ENCODE measurements at places on chromosomes 11 and 22. TPM values are rescaled to one million over a fixed set of nuclear protein-coding genes. Genes with fewer than 3 reads are reported as not detected.

Gene TRIM49D1
- total RNA-seq: not detected

Gene SMIM35
- under 0.01 TPM for total RNA-seq

Gene WNT7B
- total RNA-seq: 6.5 TPM

Gene TMEM132A
- total RNA-seq: 104 TPM

Gene JHY
- total RNA-seq: 15.5 TPM

Gene NRGN
- total RNA-seq: 3.7 TPM

Gene SHISAL1
- 43.8 TPM for total RNA-seq

Gene SUSD2
- total RNA-seq: 0.23 TPM

Gene SMTNL1
- not detected for total RNA-seq

Gene MAP6
- total RNA-seq: 102 TPM

Gene GAL
- total RNA-seq: 1.8 TPM

Gene MOV10L1
- total RNA-seq: 1.8 TPM

Gene DLG2
- 158 TPM for total RNA-seq

Gene ADAMTS15
- total RNA-seq: 6.2 TPM

Gene PKP3
- total RNA-seq: 0.69 TPM

Gene FOLR1
- 9.2 TPM for total RNA-seq

Gene CABP4
- total RNA-seq: 0.23 TPM

Gene CBLIF
- total RNA-seq: not detected

Gene OR52I1
- total RNA-seq: not detected

Gene ADAMTS8
- total RNA-seq: 2.5 TPM

Gene CEP164
- total RNA-seq: 20.1 TPM

Gene BDNF
- total RNA-seq: 12.0 TPM

Gene MMP12
- not detected for total RNA-seq

Gene NUP160
- total RNA-seq: 59.7 TPM

Gene OR10V1
- total RNA-seq: not detected

Gene RIMBP3C
- 0.69 TPM for total RNA-seq

Gene SHANK3
- 13.6 TPM for total RNA-seq

Gene FGF4
- not detected for total RNA-seq

Gene WT1
- total RNA-seq: not detected

Gene NPAS4
- 1.6 TPM for total RNA-seq

Gene ZNF202
- 19.4 TPM for total RNA-seq

All from diencephalon (tissue), 1 donor.